Natural killer cell treated with Interleukin-12 subunit alpha and Interleukin-12 subunit beta and Interleukin-15 and Interleukin-18, amount 100 ng/mL, for 72 hours (primary cell): ENCODE measurements at places on chromosomes 7 and 10.

GRCh38 chr7:152411389-152411788, 24.4 kb downstream of the KMT2C start:
- no peak for DNase-seq

GRCh38 chr10:118965096-118965495, 64.4 kb upstream of the NANOS1 start:
- no peak for DNase-seq

DNA sequence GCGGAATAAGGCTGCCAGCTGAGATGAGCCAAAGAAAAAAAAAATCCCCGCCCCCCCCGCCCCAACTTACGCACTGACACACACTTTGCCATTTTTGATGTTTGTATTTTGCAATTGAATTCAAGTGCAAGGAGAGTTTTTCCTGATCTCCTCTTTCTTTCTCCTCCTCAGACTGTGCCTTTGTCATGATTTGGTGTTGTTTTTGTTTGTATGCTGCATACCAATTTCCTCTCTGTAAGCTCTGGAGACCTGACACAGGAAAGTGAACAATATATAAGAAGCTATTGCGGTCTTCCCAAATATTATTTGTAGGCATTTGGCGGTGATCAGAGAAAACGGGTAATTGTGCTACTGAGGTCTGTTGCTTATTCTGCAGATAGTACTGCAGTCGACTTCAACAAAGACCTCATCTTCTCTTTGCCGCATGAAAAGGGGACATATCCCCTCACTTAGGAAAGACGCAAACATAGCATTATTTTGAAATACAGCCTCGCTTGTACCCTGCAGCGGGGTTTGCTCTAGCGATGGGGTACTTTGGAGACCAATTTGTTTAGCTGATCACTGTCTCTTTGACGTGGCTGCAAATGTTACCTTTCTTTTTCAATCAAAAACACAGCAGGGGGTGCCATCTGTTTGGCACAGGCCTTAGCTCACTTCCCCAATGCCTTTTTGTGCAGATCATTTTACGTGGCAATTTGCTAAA, 206.6 kb downstream of the SKAP2 start:
- no peak for DNase-seq

GRCh38 chr10:125568156-125568555, 114.8 kb downstream of the TEX36 start:
- DNase-seq = no peak

- no peak for DNase-seq
Observed at GRCh38 chr10:50636618-50637579, 13.1 kb upstream of the SGMS1 start.
